ENCODE measurements at places on chromosomes 12 and 14.

DNA sequence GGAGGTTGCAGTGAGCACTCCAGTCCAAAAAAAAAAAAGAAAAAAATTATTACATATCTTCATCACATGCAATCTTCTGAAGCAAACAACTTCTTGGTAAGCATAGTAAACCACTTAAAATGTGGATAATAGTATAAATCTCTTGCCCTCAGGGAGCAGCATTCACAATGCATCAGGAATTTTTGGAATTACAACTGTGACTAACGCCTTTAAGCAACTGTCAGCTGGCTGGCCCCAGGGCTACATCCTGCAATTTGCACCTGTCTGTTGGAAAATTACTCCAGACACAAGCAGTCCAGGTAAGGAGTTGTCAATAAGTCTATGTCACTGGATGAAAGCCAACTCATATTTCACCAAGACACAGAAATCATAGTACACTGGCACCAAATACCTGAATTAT, 5.5 kb upstream of the SLC7A7 start:
- no peak for DNase-seq

- no peak for DNase-seq
Observed at GRCh38 chr12:115407723-115408122, 723.7 kb upstream of the TBX3 start.

- DNase-seq, result peak; percentile 64
Observed at GRCh38 chr12:10721651-10722501, 1.2 kb downstream of the YBX3 start.

DNA sequence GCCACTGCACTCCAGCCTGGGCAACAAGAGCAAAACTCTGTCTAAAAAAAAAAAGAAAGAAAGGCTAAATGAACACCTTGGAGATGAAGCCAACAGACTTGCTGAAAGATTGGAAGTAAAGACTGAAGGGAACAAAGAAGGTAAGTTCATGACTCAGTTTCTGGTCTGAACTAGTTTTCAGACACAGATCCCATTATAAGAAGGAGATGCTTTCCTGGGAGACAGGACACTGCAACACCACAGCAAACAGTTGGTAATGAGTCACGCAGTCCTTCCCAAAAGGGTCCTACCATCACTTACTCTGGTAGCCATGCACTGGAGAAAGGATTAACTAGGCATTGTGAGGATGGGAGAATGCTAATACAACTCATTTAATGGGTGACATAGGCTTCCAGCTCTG, 97.2 kb downstream of the SSPN start:
- no peak for DNase-seq

GRCh38 chr12:112862636-112863290, 44.0 kb upstream of the OAS1 start:
- no peak for DNase-seq

GRCh38 chr12:105769486-105769885, 369.3 kb downstream of the NUAK1 start:
- no peak for DNase-seq

- DNase-seq, result no peak
Observed at GRCh38 chr14:49494836-49495235, 91.3 kb downstream of the RPS29 start.

DNA sequence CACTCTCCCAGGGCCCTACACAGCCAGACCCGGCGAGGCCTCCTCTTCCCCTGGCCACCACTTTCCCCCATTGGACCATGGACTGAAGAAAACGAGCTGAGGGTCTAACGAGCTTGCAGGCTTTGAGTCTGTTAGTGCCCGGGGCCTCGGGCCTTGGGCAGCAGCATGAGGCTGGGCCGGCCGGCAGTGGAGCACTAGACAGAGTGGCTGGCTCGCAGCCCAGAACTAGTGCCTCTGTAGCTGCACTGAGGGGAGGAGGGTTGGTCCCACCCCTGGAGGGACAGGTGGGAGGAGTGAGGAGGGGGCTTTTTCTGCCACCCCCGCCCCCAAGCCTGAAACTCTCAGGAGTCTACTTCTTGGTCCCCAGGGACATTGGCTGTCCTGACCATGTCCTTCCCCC, 38.7 kb downstream of the SLC6A12 start:
- no peak for DNase-seq

DNA sequence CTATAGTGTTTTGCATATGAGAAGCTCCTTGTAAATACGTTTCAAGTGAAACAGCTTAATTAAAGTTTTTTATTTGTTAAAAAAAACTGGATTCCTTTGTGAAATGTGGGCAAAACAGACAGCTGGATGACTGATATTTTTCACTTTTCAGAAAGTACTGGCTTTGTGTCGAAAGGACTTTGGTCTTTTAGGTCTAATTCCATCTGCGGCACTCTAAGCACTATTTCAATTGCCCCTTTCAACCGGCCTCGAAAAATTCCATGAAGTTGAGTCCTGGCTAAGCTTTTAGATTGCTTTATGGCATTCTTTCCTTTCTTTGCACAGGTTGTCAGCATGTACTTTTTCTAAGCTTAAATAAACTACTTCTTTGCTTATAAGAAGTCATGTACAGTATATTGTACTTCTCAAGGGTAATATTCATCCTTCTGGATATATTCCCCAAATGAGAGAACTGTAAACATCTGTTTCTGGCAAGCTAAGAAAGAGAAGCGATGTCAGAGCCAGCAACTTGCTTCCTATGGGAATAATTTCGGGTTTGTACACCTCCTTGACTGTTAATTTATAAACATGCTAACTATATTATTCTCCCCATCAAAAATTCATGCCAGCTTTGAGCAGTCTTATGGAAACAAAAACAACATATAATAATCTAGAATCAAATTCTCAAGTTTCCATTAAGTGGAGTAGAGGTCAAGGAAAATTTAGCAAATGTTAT, 611.3 kb downstream of the ETNK1 start:
- no peak for DNase-seq

DNA sequence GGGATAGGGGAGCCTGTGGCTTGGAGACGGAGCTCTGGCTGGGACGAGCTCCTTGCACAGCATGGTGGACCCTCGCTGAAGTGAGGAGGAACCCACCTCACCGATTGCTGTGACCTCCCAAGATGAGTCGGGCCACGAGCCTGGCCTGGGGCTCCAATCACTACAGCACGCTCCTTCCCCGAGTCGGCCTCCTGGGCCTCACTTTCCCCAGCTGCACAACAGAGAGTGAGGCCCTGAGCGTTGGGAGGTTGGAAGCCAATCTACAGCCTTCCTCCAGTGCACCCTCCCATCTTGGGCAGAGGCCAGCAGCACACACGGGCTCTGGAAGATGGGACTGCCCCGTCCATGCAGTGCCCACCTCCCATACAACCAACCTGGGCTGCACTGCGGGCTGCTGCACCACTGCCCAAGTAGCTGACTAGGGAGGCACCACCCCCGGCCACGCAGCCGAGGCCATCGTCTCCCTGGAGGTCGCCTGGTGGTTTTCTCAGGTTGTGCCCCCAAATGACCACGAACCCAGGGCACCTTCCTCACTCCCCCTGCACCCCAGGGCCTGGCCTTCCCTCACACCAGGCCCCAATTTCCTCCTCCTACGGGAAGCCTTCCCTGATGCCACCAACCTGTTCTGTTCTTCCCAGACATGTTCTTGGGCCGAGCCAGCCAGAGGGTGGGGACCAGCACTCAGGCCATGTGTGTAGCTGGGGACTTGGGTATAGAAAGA, 152.3 kb upstream of the C14orf180 start:
- no peak for DNase-seq

- DNase-seq, result peak; percentile 74
Observed at GRCh38 chr12:113500782-113501311, 29.2 kb upstream of the LHX5 start.

DNA sequence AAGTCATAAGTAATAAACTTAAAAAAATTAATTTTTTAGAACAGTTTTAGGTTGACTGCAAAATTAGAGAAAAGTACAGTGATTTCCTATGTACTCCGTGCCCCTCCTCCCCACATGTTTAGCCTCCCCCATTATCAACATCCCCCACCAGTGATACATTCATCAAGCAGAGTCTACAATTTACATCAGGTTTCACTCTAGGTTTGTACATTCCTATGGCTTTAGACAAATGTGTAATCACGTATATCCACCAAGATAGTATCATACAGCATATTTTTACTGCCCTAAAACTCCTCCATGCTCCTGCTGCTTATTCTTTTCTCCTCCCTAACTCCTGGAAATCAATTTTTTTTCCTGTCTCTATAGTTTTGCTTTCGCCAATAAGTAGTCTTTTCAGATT, 438.7 kb downstream of the LRFN5 start:
- no peak for DNase-seq

DNA sequence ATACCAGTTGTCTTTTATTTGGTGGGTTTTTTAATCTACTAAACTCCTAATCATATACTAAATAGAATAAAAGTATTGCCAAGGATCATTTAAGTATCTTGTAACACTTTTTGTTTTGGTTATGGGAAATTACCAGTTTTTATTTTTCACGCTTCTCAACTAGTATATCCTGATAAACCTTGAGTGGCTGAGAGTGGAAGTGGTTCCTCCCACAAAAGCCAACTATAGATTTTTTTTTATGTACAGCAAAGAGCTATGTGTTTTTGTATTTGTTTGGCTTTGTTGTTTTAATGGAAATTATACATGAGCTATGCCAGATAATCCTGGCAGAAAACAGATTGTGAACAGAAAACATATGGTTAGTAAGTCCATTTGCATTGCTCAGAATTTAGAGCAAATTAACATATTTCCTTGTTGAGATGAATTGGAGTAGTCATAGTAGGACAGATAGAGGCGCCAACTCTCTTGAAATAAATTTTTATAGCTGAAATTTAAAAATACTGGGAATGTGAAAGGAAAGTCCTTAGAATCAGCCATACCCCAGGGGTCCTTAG, 60.9 kb upstream of the PSMA6 start:
- no peak for DNase-seq

DNA sequence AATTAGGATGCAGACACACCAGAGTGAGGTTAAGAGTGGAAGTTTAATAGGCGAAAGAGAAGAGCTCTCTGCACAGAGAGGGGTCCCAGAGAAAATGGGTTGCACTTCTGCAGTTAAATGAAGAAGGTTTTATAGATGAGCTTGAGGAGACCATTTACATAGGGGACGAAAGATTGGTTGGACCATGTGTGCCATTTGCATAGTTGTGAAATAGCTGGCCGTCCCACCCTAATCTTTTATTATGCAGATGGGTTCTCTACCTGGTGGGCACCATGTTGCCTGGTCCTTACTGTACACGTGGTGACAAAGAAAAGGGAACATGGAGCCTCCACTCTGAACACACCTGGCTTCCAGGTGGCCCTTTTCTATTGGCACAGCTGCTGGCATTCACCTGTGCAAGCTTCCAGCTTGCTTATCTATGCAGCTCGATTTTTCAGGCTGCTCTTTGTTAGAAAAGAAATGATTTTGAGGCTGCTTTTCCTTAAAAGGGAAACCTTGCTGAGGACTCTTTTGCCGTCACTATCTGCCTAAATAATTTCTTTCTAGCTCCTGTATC, 67.1 kb upstream of the SRSF5 start:
- DNase-seq, result no peak

DNA sequence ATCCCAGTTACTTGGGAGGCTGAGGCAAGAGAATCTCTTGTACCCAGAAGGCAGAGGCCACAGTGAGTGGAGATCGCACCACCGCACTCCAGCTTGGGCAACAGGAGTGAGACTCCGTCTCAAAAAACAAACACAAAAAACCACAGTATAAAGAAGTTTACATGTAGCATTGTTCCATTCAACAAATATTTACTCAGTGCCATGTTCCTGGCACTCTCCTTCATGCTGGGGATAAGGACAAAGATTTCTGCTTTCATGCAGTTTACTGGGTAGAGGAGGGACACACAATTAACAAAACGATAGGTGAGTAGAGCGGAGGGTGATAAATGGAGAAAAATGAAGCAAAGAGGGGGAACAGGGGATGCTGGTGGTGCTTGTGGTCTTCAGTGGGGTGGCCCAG, 68.2 kb upstream of the OVCH1 start:
- DNase-seq, result no peak

- no peak for DNase-seq
Observed at GRCh38 chr14:95039993-95040348, 117.4 kb downstream of the DICER1 start.

GRCh38 chr14:52895000-52895399, 55.9 kb downstream of the FERMT2 start:
- DNase-seq, result no peak

DNA sequence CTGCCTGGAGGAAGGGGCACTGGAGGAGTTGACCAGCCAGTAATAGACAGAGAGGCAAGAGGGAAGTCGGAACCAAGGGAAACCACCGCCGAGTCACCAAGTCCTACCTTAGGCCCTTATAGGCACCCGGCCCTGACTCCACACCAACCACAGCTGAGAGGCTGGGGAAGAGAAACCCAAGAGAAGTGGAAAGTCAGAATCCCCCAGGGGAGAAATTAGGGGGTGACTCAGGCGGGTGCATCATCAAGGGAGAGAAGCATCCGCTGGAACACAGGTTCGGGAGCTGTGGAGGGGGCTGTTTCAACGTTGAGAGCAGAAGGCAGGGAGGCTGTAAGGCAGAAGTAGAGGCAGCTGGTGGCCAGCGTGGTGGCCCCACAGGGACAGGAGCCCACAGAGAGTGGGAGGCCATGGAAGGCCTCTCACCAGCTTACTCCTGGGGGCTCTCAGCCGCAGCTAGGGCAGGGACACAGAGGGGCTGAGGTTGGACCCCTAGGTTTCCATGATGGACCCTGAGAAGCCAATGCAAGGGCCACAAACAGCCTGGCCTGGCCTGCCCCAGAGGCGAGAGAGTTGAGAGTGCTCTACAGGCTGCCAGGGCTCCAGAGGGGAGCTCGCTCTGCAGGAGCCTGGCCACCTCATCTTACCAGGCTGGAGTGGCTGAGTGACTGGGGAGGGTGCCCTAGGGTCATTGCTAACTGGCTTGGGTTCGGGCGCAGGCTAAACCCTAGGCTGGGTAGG, 1.4 kb upstream of the TRMT61A start:
- no peak for DNase-seq

DNA sequence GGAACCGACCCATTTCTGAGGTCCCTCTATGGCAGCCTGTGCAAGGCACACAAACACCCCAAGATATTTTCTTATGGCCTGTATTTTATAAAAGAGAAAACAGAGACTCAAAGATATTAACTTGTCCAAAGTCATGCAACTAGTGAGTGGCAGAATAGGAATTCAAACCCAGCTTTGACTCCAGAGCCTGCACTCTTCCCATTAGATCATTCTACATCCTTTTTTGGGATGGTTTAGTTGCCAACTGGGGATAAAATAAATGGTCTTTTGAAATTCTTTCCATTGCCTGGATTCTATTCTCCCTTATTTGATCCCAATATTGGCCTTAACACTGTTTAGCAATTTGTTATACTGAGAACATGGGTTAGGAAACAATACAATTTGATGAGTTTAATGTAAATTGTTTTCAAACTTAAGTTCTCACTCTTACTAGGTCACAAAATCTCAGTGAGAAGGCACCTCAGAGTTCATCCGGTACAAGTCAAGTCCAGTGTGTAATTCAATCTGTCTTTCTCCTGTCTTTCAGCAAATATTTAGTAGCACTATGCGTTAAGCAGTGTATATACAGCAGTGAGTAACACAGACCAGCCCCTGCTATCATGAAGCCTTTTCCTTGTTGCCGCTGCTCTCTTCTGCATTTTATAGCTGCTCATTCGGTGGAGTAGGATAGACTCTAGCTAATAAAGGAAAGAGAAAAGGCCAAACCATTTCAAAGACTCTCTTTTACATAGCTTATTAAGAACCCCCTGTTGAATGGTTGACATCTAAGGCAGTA, 162.1 kb upstream of the IFNG-AS1 start:
- no peak for DNase-seq

Data from spinal cord (tissue), 10 donors.